ENCODE measurements at places on chromosomes 16 and 17. TPM values are rescaled to one million over a fixed set of nuclear protein-coding genes. Genes with fewer than 3 reads are reported as not detected.

The CDH13 gene
- total RNA-seq: not detected

The NPTX1 gene
- total RNA-seq: 85.9 TPM

The HOXB9 gene
- total RNA-seq: 9.1 TPM

The NXPH3 gene
- 0.19 TPM for total RNA-seq

The DNAH17 gene
- total RNA-seq: 1.4 TPM

The C17orf50 gene
- 0.42 TPM for total RNA-seq
